Activated naive CD8-positive, alpha-beta T cell treated with anti-CD3 and anti-CD28 coated beads, Interleukin-2, amount 10 ng/mL, durations not matched to agents 7 days and 5 days (primary cell): ENCODE measurements at places on chromosomes 2 and 18.

- DNase-seq, result no peak
These were observed 110.0 kb downstream of the NCKAP5 start for GRCh38 chr2:133458280-133458679.

DNA sequence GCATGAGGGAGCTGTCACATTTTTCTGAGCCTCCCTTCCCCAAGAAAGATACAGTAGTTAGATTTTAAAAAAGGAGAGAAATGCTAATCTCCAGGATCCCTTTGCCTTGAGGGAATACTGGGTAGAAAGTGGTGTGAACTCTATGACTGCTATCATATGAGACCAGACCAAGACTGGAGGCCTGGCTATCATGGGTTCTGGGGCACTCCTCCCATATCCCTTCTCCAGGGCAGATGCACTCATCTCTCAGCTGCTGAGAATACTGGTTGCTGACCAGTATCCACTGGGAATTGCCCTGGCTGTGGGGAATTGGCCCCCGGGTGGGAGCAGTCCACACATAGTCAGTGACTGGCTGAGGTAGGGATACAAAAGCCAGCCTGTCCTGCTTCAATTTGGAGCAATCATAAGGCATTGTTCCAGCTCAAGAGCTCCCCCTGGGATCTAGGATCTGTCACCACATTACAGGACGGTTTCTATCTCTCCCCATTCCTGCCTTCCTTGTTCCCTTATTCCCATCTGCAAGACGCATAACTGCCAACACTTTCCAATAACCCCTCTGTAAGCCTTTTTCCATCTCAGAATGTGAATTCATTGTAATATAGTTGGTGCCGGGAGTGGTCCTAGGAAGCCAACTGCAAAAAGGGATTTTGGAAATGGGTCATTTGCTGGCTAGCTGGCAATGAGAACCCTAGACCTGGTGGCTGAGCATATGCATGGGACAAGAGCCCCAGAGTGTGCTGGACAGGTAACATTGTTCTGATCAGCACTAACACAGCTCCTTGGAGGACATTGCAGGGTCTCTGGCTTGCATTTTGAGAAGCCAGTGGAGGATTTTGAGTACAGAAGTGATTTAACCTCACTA lies 35.4 kb upstream of the REEP1 start:
- DNase-seq, result no peak

DNA sequence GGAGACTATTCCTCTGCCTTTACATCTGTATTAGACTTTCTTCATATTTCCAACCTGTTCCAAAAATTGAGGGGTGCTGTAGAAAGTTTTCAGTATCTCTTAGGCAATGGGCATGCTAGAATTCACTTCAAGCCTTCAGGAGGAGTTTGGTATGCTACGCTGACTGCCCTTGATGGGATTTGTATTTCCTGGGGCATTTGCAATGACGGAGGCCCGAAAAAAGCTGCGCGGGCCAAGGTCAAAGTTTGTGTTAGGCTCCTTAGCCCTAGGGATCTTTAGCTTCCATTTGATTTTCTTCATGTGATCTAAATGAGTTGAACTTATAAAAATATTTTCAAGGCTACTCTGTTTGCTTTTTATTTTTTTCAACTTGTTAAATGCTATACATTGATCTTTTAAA lies 5.1 kb downstream of the CPS1 start:
- no peak for DNase-seq

GRCh38 chr2:209324281-209324680 lies 99.6 kb upstream of the MAP2 start:
- DNase-seq, result no peak

DNA sequence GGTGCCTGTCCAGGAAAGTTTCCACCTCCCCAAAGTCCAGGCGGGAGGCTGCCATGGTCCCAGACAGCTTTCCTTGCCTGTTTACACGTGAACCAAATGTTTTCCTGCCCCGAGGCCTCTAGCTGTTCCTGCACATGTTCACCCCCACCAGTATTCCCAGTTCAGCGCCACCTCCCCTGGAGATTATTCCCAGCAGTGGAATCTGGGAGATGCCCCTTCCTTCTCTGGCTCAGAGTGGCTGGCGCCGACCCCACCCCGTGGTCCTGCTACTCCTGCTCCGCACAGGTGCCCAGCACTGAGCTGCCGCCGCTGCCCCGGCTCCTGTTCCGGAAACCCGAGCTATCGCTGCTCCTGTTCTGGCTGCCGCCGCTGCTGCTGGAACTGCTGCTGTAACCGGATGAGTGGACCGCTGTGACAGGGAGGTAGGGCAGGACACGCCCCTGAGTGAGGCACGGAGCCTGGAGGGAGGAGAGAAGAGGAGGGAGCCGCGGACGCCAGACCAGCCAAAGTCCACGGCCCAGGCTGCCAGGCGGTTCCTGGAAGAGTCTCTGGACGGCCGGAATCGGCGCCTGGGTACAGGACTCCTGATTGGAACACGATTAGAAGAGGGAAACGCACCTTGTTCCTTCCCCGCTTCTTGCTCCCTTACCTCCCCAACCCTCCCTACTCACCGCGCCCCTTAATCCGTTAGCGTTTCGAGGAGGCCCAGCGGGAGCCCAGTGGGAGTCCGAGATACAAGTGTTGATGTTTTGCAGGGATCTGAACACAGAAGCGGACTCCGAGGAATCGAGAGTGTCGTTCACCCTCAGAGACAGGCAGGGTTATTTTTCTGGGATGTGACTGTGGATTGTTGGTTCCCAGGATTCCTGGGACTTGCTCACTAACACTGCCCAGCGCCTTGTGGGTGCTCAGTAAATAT lies at the start of gene PDE11A:
PDE11A (minus strand) TSS at position 395 of the 919 bp plus-strand sequence; CDS start at position 55, 340 bp downstream.
- DNase-seq, result peak; percentile 60

DNA sequence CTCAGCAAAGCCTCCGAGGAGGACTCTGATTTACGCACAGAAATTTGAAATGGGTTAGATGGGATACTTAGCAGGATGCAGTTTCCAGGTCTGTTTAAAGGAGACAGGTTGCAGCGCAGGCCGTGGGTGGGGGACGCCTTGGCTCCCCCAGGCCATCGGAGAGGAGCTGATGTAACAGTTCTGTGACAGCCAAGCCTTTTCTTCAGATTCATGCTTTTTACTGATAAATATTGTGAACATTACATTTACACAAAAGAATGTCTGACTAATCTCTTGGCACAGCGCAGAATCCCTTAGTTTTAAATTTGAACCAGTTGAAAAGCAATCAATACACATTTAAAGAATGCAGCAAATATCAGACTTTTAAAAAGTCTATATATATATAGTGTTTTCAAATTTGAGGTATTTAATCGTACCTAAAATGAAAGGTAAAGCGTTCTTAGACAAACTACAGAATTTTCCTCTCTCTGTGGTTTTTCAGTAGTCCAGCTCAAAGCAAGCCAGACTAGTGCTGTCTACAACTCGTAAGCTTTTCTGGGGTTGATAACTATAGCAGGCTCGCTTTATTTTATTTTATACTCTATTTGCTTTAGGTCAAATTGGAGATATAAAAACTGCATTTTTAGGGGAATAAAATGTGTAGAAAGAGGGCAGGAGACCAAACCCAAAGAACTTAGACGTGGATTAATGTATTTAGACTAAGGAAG lies 221.9 kb downstream of the PIEZO2 start:
- no peak for DNase-seq

DNA sequence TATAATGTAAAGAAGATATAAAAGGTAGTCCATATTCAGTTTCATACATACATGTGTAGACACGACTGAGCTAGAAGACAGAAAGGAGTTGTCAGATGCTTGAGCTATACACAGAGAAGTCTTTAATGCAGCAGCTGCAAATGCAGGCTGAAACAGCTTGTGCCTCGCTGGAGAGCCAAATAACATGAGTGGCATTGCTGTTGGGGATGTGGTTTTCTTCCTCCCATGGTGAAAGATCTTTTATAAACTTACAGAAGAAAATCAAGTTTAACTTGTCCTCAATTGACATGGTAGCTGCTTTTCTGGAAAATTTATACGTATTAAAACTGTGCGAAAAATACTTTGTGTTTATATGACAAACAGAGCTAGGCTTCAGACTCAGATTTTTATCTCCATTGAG lies 16.4 kb upstream of the IL1R1 start:
- DNase-seq, result no peak

GRCh38 chr18:48551100-48551499 lies 12.3 kb downstream of the CTIF start:
- no peak for DNase-seq

- DNase-seq, result peak; percentile 61
These were observed 43.7 kb downstream of the HDLBP start for GRCh38 chr2:241271706-241272302.

DNA sequence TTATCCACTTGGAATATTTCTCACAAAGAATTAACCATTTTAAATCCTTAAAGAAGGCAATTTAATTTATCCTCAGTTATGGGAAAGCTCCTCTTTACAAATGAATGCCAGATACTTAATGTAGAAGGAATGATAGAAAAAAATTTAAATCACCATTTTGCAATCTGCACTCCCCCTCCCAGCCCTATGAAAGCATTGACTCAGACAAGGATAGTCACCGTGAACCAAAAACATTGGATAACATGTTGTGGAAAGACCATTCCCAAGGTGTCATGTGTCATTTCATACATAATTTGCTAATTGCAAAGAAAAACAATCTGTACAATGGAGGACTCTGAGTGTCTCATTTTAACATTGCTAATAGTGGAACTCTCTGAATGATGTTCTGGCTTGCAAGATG lies 421.0 kb downstream of the TXNL1 start:
- DNase-seq, result no peak

GRCh38 chr2:127859712-127860085 lies 1.7 kb upstream of the POLR2D start:
- peak; percentile 52 for DNase-seq

DNA sequence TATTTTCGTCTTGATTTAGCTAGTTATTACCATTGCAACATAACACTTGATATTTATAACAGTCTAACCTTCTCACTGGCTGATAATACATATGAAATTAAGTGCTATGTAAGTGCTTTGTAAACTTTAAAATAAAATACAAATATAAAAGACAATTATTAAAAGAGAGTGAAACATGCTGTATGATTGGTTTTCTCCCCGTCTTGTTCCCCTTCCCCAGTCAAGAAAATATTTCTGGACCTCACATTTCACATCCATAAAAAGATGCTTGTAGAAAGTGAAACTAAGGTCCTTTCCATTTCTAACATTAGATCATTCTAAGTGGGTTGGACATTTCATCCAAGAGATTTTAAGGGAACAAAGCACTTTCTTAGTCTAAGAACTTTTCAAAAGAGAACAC lies 310.2 kb upstream of the LRATD1 start:
- no peak for DNase-seq

GRCh38 chr18:12403601-12404506 lies 3.9 kb upstream of the PRELID3A start:
- DNase-seq, result no peak

DNA sequence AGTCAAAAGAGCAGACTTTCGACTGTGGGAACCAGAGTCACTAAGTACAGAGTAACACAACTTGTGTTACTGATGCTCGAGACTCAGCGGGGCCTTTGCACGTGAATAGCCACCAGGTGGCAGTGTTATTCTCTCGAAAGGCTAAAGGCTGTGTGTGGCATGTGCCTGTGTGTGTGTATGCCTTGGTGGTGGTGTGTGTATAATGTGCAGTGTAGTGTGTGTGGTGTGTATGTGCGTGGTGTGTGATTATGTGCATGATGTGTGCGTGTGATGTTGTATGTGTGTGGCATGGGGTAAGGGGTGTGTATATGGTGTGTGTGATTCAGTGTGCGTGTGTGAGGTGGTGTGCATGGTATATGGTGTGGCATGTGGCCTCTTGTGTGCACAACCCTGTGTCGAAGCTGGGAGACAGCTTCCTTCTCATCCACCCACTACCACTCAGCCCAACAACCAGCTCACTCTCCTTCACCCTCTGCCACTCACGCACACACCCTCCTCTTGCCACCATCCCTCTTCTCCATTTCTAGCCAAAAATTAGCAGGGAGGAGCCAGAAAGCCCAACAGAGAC lies 83.0 kb upstream of the ZNF532 start:
- peak; percentile 57 for DNase-seq

- DNase-seq, result no peak
These were observed 19.3 kb downstream of the STK36 start for GRCh38 chr2:218691234-218691633.

GRCh38 chr18:75140296-75140695 lies 68.6 kb downstream of the PTGR3 start:
- DNase-seq, result no peak

DNA sequence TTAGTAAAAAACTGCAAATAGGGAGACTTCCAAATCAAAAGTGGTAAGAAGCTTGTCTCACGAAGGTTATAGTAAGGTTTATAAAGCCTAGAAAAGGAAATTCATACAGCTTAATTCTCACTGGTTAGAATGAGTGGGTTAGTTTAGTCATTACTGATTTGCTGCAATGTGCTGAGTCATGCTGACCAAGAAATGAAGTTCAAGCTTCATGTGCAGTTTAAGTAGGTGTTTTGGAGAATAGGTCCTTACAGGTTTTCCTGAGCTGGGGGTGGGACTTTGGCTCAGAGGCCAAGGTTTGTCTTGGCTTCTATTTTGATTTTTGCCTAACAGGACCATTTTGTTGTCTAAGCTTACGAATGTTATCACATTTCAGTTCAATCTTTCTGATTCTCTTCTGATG lies 15.1 kb downstream of the CLIP4 start:
- no peak for DNase-seq

DNA sequence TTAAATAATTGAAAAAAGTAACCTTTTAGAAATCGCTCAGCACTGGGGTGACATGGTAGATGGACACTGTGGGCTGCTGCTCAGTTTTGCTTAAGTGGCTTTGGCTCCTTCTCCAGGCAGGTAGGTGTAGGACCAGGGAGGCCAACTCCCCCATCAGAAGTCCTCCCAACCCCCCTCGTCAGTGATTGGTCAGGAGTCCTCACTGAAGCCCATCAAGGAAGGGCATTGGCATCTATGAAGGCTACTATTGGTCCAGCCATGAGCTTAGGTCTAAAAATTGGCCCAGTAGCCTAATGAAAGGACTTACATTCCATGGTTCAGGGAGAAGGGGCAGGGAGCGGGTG lies 34.7 kb downstream of the ST3GAL5 start:
- no peak for DNase-seq

- DNase-seq, result no peak
These were observed 178.4 kb upstream of the EPAS1 start for GRCh38 chr2:46118656-46119371.

- DNase-seq, result no peak
These were observed 256.7 kb downstream of the CAMKMT start for GRCh38 chr2:44618251-44619023.

DNA sequence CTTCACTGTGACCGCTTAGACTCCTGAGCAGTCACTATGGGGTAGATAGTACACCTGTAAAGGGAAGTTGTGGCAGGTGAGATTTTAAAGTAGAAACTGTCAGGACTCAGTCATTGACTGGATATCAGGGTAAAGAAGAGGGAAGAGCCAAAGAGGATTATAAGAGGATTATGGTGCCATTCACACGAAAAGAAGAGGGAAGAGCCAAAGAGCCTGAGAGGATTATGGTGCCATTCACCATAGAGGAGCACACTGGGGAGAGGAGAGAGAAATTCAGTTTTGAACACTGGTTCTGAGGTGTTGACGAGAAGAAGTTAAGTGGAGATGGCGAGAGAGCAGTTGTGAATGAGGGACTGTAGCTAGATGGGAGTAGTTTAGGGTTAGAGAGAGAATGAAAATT lies 16.9 kb upstream of the KCNJ13 start:
- no peak for DNase-seq

DNA sequence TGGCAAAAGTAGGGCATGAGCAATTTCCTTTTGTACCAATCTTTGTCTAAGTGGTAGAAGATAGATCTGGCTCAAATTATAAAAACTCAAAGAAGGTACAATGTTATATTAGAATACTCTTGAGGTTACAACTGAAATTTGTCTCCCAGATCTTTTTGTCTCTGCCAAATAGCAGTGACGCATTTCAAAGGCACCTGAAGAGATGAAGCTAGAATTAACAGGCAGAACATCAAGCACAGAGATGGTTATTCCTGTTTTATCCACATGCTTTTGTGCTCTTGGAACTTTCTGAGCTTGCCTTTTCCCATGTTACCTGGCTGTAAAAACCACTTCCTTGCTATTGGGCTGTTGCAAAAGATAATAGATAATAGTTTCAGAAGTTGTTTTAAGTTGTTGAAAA lies 74.3 kb downstream of the GREB1L start:
- DNase-seq, result no peak
